ENCODE measurements at places on chromosomes 6 and 20. TPM values are rescaled to one million over a fixed set of nuclear protein-coding genes. Genes with fewer than 3 reads are reported as not detected.

Gene COL20A1
- total RNA-seq = 2.6 TPM

Gene BPIFB1
- not detected for total RNA-seq

Gene TMX4
- 13.6 TPM for total RNA-seq

Gene MTCH1
- total RNA-seq = 116 TPM

Gene SLC22A1
- total RNA-seq = 1.0 TPM

Gene ATP5F1E
- 28.2 TPM for total RNA-seq

Gene AIG1
- total RNA-seq = 31.3 TPM

Gene ZNF391
- total RNA-seq = 2.1 TPM

Gene BANF2
- not detected for total RNA-seq

Gene SLC35D3
- total RNA-seq = not detected

Gene TBC1D22B
- 3.7 TPM for total RNA-seq

Gene DEFB125
- not detected for total RNA-seq

Gene SALL4
- 0.52 TPM for total RNA-seq

Gene SIRPB1
- total RNA-seq = 3.7 TPM

Gene ZNFX1
- 13.6 TPM for total RNA-seq

Gene SLC17A1
- not detected for total RNA-seq

Gene EPB41L1
- 10.4 TPM for total RNA-seq

Gene IL20RA
- 9.9 TPM for total RNA-seq

Gene RIPPLY2
- 1.6 TPM for total RNA-seq

Gene PRIM2
- 14.6 TPM for total RNA-seq

Gene OR2H1
- total RNA-seq = not detected

Gene LAMP5
- 1.6 TPM for total RNA-seq

Gene FERMT1
- total RNA-seq = not detected

Gene BCAS1
- 2.1 TPM for total RNA-seq

Gene PKHD1
- total RNA-seq = 38.6 TPM

Gene ETV7
- not detected for total RNA-seq

Gene FOXS1
- 3.1 TPM for total RNA-seq

Gene GPLD1
- 2.6 TPM for total RNA-seq

Gene BMP5
- 11.5 TPM for total RNA-seq

Gene TMEM151B
- total RNA-seq = not detected

All from skeletal muscle tissue (tissue), 5 donors.